ENCODE measurements at places on chromosomes 4 and X.

GRCh38 chr4:169079942-169080827 lies 70.1 kb upstream of the CBR4 start:
- DNase-seq, result no peak

- no peak for DNase-seq
Observed at GRCh38 chr4:13415068-13415785, 68.9 kb downstream of the RAB28 start.

DNA sequence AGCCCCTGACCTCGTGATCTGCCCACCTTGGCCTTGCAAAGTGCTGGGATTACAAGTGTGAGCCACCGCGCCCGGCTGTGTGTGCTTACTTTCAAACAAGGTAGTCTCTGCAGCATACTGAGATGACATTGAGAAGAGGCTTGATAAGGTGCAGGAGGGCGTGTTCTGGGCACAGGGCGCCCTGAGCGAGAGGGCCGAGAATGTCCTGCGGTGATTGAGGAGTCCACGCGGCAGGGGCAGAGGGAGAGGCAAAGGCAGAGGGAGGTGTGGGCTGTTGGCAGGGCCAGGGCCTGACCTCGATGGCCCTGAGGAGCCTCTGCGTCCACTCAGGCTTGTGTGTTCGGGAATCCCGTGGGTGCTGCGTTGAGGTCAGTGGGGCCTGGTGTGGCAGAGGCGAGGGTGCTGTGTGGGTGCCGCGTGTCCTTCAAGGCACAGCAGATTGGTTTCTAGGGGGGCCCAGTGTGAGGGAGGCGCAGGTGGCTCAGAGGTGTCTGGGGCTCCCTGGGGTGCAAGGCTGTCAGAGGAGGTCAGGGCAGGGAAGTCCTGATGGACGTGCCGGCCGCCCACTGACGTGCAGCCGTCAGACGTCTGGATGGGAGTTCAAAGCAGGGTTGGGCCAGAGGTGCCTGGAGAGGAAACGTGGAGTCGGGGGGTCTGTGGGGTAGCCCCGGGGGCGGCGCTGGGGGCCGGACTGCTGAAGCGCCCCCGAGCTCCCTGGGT lies 12.1 kb downstream of the PCGF3 start:
- no peak for DNase-seq

DNA sequence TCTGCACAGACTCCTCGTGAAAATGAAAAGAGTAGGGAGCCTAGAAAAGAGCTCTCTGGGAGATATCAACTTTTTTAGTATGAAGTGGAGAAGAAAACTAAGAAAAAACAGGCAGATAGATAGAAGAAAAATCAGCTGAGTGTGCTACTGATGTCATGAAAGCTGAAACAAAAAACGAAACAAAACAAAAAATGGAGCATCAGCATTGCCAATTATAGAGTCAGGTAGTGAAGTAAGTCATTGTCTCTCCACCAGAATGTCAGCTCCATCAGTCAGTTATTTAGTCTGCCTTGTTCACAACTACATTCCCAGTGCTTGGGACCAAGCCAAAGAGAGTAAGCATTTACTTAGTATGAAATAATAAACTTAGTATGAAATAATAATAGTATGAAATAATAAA lies 595.1 kb downstream of the STPG2 start:
- DNase-seq, result no peak

DNA sequence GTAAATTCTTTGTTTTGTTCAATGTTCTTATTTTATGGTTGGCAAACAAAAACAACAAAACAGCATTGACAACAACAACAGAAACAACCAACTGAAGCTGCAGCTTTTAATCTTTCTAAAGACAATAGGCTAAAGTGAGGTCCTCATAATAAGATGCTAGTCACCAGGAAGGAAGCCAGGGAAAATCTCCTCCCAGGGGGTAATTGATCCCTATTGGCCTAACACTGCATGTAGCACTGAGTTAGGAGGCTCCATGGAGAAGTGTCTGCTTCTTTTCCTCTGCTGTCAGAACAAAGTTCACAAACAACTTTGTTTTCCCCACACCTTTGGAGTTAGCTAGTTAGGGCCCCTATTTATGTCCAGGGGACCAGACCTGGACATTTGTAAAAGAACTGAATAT lies 4.7 kb upstream of the LRAT start:
- DNase-seq, result no peak

GRCh38 chr4:83522239-83522638 lies 13.7 kb upstream of the GPAT3 start:
- no peak for DNase-seq

- no peak for DNase-seq
Observed at GRCh38 chr4:122711919-122712318, 20.6 kb upstream of the BBS12 start.

GRCh38 chrX:68490644-68491043 lies 8.2 kb upstream of the YIPF6 start:
- no peak for DNase-seq

DNA sequence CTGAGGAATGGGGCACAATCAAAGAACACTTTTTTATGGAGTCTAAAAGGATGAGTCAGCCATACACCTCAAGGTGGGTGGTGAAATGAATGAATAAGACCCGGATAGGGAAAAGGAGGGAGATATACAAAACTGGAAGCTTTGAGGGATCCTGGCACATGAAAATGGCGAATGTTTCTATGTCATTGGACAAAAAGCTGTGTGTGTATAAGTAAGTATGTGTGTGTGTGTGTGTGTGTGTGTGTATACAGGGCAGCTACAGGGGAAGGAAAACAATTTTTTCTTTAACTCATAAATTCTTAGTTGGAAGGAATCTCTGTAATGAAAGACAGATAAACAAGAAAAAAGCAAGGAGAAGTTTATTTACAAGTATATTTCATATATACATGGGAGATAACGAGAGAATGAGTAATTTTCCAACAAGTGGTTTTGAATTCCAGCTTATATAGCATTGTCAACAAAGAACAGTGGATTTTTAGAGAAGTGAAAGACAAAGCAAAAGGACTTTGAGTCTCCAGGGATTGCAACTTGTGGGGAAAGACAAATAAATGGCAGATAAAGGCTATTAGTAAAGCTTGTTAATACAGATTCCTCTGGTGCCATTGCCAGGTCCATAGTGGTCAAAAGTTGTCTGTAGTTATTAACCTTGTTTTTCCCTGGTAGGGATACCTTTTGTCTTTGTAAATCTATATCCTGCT lies 99.7 kb downstream of the MMRN1 start:
- no peak for DNase-seq

- no peak for DNase-seq
Observed at GRCh38 chr4:61913619-61914018, 713.5 kb downstream of the ADGRL3 start.

DNA sequence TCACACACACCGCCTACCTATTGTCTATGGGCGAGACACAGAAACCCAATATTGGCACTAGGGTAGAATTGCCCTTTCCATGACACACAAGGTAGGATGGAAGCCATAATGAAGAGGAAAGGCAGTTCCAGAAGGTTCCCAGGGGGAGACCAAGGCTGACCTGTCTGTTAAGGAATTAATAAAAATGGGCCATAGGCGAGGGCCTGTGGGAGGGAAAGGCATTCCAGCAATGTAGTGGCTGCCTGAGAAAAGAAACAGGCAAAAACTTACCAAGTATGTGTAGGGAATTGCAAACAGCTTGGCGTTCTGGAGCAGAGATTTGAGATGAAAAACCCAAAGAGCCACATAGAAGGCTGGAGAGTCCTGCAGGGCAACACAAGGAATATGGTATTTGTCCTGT lies 19.1 kb downstream of the MAGED2 start:
- DNase-seq, result no peak

DNA sequence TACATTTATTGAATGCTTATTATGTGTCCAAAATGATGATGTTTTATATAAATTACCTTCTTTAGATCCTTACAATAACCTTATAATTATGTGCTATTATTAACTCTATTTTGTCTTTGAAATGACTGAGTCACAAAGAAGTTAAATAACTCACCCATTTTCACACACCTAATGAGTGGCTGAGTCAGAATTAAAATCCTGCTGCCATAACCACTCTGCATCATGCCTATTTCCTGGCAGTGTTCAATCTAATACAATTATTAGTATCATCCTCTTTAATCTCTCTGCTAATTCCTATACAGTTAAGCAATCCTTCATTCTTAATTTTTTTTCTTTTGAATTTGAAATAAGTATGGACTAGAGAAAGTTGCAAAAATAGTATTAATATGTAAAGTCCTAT lies 342.9 kb downstream of the CFAP299 start:
- no peak for DNase-seq

DNA sequence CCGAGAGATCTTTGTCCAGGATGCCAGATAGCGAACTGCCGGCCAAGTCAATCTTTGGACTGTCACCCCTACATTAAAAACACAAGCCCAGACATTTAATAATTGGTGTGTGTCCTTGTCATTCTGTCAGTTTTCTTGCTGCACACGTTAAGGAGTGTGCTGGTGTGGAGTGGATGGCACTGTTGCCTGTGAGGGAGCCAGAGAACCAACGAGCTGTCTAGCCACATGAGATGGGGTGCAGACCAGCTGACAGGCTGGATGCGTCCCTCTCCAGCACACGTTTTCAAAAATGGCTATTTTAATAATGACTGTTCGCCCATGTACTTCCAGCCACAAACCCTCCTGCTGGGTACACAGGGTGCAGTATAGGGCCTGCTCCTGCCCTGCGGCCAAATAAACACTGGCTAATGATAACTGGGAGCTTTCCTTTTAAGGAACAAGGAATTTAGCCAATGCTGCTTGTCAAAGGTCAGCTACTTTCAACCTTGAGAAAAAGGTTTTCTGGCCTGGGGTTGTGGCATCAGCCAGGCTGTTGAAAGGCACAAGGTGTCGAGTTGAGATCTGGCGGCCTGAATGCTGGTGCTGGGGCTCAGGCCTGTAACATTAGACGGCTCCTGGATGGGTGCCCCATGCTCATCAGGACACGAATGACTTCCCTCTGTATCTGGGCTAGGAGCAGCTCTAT lies 54.0 kb upstream of the MAP3K15 start:
- DNase-seq, result no peak

DNA sequence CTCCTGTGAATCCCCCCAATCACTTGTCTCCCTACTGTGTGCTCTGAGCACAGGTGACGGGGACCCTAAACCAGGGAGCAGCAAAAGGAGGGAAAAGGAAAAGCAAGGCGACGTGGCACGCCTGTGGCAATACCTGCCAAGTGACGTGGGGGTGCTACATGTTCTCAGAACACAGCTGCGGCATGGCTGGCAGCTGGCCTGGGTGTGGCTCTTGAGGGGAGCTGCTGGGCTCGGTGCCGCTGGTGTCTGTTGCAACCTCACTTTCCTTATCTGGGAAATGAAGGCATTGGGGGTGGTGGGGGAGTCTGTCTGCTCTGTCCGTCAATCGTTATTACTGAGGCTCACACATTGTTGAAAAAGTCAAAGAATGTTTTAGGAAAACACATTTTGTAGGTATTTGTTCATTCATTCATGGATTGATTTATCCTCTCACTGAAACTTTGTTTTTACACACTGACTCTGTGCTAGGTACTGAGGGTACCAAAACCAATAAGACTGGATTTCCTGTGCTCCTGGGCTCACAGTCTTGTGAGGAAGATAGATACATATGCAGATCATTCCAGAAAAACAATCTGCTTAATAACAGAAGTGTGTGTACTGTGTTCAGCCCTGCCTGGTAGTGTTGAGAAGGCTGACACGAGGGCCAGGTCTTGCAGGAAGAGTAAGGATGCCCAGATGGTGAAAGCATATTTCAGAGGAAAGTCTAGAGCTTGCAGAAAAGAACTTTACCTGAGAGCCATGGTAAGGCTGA lies 217.6 kb downstream of the PTTG2 start:
- no peak for DNase-seq

GRCh38 chr4:95798727-95799126 lies 41.2 kb upstream of the PDHA2 start:
- DNase-seq, result no peak

- no peak for DNase-seq
Observed at GRCh38 chr4:143241892-143242291, 57.2 kb downstream of the USP38 start.

DNA sequence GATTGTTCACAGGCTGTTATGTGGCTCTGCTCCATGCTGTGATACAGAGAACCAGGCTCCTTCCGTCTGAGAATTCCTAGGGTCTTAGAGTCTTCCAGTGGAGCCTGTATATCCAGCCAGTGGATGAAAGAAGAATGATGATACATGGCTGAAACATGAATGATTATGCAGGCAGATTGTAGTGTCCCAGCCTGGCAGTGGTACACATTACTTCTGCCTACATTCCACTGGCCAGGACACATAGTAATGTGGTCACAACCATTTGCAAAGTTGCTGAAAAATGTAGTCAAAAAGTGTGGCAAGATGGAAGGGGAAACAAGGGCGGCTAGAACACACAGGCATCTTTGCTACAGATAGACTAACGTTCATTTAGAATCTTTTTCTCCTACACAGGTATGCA lies 4.5 kb upstream of the GBA3 start:
- DNase-seq, result no peak
